Mesendoderm (in vitro differentiated cells): ENCODE measurements at places on chromosomes 5 and 9.

DNA sequence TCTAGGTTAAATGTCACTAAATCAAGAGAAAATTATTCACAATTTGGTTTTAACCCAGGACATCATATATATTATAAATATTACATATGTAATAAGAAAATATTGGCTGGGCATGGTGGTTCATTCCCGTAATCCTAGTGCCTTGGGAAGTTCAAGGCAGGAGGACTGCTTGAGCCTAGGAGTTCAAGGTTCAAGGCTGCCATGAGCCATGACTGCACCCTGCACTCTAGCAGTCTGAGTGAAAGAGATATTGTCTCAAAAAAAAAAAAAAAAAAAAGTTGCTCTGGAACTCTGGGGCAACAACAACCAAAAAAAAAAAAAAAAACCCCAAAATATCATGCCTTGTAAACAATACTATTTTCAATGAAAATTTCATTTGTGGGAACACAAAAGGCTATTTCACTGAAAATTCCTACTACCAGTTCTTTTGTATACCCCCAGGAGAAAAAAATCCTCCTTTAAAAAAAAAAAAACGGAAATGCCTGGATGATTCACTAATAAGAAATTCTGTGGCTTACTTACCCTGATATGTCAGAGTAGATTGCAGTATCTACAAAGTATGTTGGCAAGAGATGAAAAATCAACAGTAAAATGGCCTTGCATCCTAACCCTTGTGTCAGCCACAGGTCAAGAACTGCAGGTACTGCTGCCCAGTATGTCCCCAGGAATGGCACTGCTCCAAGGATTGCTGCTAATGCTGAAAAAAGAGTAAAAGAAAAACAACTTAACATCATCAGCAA, 22.6 kb upstream of the CTNNAL1 start:
- H3K27me3 ChIP-seq, result no peaks in the 10 kb centered on the region
- no peak overlapping the region for H3K27ac ChIP-seq
- DNase-seq, result no peak
- H3K4me3 ChIP-seq, result no peak overlapping the region
- H3K4me1 ChIP-seq, result no peaks in the 10 kb centered on the region

- peak; percentile 23 for DNase-seq
- H3K27me3 ChIP-seq, result no peaks in the 10 kb centered on the region
Measured at GRCh38 chr5:76209297-76209696, 126.1 kb downstream of the SV2C start.

GRCh38 chr5:104539618-104540350, 977.2 kb upstream of the NUDT12 start:
- no peak overlapping the region for H3K27ac ChIP-seq
- no peaks in the 10 kb centered on the region for H3K4me1 ChIP-seq
- no peaks in the 10 kb centered on the region for H3K27me3 ChIP-seq

- no peak overlapping the region for H3K4me3 ChIP-seq
- peak; percentile 6 for DNase-seq
- H3K27me3 ChIP-seq, result no peaks in the 10 kb centered on the region
- no peaks in the 10 kb centered on the region for H3K36me3 ChIP-seq
Measured at GRCh38 chr5:219460-219863, 1.3 kb downstream of the SDHA start.

- no peaks in the 10 kb centered on the region for H3K27me3 ChIP-seq
- DNase-seq, result peak; percentile 70
- peaks cover 4% of the 10 kb centered on the region for H3K4me1 ChIP-seq
- no peak overlapping the region for H3K4me3 ChIP-seq
Measured at GRCh38 chr9:91515074-91515687, 91.5 kb upstream of the NFIL3 start.

DNA sequence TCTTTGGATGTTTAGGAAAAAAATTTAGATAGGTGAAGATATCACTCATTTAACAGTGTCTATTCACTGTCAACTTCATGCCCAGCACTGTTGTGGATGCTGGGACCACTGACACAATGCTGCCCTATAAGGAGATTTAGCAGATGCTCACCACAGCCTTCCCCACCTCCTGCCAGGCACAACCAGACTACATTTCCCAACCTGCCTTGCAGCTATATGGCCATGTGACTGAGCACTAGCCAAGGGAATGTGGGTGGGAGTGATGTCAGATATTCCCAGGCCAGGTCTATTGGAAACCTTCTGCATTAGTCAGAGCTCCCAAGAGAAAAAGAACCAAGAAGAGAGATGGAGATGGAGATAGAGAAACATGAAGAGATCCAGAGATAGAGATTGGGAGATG, 302.6 kb upstream of the TAS2R1 start:
- no peak overlapping the region for H3K4me3 ChIP-seq
- DNase-seq, result peak; percentile 85
- no peaks in the 10 kb centered on the region for H3K27me3 ChIP-seq
- H3K36me3 ChIP-seq, result no peaks in the 10 kb centered on the region
- no peak overlapping the region for H3K27ac ChIP-seq
- H3K4me1 ChIP-seq, result peaks cover 8% of the 10 kb centered on the region

DNA sequence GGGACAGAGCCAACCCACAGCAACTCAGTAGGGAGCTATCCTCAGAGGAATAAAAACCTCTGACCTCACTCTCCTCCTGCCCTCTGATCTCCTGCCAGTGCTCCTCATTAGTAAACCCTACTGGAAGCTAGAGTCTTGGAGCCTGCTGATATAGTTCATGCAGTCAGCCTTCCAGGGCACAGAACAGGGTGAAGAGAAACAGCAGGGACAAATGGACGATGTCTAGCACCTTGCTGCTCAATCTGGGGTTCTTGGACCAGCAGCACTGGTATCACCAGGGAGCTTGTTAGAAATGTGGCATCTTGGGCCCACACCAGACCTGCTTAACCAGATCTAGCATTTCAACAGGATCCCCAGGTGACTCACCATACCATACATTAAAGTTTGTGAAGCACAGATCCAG, 5.5 kb upstream of the GALNT12 start:
- H3K36me3 ChIP-seq, result no peaks in the 10 kb centered on the region
- no peak overlapping the region for H3K27ac ChIP-seq
- H3K27me3 ChIP-seq, result no peaks in the 10 kb centered on the region
